ENCODE measurements at places on chromosomes 5 and 9.

- DNase-seq, result peak; percentile 86
These were observed 321.6 kb downstream of the CEMIP2 start for GRCh38 chr9:71446473-71447411.

GRCh38 chr9:104088416-104088815 is 5.7 kb upstream of the SMC2 start:
- no peak for DNase-seq

- no peak for DNase-seq
These were observed 459.6 kb downstream of the RAB3C start for GRCh38 chr5:59042201-59043055.

- no peak for DNase-seq
These were observed 34.4 kb downstream of the DUSP1 start for GRCh38 chr5:172736508-172737135.

GRCh38 chr9:135183069-135183468 is 95.6 kb downstream of the OLFM1 start:
- no peak for DNase-seq

DNA sequence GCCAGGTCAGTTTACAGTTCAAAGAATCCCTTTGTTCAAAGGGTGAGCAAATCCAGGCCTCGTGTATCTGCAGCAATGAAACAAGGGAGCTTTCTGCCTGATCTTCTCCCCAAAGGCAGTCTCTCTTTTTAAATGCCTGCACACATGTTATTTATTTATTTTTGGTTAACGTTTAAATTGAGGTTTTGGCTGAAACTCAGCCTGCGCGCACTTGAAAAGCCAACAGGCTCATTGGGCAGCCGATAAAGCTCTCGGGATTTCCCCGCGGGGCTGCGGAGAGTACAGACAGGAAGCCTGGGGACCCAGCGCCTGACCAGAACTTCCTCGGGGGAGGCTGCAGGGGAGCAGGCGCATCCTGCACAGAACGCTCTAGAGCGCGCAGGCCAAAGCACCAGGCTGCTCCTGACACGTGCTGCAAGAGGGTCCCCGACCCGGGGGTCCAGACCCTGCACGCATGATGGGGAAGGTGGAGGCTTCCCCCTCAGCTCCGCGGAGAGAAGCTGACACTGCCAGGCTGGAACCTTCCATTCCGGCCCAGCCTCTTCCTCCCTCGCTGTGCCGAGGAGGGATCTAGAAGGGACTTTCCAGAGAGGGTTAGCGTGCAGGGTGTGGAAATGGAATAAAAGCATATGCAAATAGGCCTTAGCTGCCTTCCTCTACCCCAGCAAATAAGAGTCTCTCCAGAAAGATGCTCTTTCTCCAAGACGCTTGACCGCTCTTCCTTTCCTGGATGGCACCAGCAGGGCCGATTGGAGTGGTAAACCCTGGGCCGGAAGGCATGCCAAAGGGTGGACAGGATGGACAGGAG is 46.1 kb downstream of the PTTG1 start:
- DNase-seq, result peak; percentile 42

DNA sequence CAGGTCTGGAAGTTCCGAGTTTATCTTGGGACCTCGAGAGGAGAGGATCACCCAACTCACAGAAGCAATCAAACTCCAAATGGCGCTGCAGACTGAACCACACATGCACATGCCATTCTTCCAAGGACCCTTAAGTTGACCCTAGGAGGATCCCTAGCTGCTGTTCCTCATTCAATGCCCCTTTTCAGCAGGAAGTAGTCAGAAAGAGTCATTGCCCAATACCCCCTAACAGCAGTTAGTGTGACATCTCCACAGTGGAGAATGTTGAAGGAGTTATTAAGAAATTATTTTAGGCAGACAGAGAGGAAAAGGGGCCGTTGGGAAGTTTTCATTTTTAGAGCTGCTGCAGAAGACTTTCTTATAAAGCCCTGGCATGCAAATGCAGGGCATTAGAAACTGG is 229.9 kb upstream of the DAB2 start:
- no peak for DNase-seq

- no peak for DNase-seq
These were observed 3.5 kb downstream of the BOD1 start for GRCh38 chr5:173612948-173613347.

DNA sequence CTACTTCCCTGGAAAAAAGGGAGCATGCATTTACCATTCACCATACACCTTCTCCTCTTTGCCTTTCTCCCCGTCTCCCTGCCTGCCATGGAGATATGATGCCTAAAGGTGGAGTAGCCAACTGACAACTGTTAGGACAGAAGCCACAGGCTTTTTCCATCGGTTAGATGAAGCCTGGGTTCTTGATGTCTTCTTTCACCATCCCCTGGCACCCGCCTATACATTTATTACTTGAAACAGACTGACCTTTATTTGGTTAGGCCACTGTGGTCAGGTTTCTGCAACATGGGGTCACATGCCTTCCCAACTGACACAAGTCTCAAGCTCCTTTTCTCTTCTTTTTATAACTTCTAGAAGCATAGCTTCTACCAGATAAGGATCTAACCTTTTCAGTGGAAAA is 7.1 kb downstream of the LCP2 start:
- DNase-seq, result no peak

GRCh38 chr5:38807570-38808483 is 38.0 kb upstream of the OSMR start:
- DNase-seq, result peak; percentile 29

DNA sequence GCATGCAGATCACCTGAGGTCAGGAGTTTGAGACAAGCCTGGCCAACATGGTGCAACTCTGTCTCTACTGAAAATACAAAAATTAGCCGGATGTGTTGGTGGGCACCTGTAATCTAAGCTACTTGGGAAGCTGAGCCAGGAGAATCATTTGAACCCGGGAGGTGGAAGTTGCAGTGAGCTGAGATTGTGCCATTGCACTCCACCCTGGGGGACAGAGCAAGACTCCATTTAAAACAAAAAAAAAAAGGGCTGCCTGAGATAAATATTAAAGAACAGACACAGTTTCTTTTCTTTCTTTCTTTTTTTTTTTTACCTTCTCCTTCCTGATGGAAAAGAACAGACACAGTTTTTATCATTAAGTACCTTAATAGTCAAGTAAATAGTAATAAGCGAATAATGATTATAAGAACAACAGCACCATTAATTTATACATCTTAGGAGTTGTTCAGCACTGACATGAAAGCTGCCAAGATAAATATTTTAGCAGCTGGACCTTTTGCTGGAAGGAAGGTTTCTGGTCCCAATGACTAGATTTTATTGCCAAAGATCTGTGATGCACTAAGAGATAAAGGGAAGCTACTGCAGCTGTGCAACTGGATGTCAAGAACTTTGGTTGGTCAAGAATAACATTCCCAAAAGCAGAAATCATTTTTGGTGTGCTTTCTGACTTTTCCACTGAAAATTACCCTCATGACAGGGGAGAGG is 7.0 kb downstream of the CENPP start:
- peak; percentile 65 for DNase-seq

GRCh38 chr9:3018071-3018470 is 174.2 kb upstream of the PUM3 start:
- DNase-seq, result no peak

DNA sequence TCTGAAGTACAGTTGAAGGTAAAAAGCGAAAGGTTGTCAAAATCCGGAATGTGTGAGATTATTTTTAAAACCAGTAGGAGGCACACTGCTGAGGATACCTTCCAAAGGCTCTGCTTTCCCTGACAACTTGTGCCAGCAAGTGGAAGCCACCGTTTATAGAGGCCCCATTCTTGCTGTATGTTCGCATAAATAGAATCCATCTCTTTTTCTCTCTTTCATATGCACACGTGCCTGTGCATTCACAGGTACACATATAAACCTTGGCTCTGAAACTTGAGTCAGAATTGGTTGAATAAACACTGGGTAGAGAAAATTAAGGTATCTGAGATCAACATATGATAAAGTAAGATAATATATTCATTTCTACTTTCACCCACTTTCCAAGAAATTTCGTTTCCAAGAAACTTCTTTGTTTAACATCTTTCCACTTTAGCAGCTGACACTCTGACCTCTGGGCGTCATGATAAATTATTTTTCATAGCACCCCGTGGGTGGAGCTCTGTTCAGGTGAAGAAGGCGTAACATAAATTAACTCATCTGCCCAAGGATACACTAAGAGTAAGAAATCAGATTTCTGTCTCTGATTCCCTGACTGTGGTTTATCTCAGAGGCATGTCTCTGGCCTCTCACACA is 63.7 kb upstream of the RICTOR start:
- DNase-seq, result no peak

- DNase-seq, result no peak
These were observed 145.4 kb downstream of the CMYA5 start for GRCh38 chr5:79834754-79835714.

- DNase-seq, result peak; percentile 72
These were observed at the start of gene COL23A1 for GRCh38 chr5:178590141-178590923. TSS of gene COL23A1 (minus strand) at chr5:178590393.

DNA sequence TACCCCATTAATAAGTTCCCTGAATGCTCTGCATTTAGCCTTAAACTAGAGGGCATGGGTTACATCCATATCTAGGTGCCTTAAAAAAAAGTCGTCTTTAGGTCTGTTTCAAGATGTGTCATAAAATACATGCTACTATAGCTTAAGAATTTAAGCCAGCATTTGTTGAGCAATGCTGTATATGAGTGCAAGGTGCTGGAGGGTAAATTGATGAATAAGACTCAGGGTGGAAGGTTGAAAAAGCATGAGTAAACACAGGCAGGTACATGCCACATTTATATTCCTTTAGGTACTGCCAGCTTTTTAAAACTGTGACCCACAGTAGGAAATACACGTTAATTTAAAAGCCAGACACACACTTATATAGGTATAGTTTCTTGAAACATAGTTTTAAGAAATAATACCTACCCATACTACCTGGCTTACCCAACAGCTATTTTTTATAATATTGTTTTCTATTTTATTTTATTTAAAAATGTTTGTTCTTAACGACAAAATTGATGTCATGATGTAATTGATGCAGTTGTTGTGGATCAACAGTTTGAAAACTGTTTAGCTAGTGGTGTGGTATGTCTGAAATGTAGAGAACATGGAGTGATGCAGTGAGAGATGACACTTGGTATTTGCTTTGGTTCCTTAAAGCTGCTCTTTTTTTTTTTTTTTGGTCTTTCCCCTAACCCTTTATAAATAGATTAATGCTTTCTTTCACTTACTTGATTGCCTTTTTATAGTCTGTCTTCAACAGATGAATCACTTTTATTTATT is 3.9 kb downstream of the HMGCR start:
- no peak for DNase-seq

GRCh38 chr5:2983583-2984300 is 232.3 kb upstream of the IRX2 start:
- no peak for DNase-seq

GRCh38 chr5:94310833-94311232 is 307.6 kb downstream of the KIAA0825 start:
- no peak for DNase-seq

GRCh38 chr9:128072144-128073021 is 4.4 kb downstream of the SLC25A25 start:
- peak; percentile 72 for DNase-seq

- no peak for DNase-seq
These were observed 87.6 kb downstream of the AMBP start for GRCh38 chr9:113990570-113990907.

DNA sequence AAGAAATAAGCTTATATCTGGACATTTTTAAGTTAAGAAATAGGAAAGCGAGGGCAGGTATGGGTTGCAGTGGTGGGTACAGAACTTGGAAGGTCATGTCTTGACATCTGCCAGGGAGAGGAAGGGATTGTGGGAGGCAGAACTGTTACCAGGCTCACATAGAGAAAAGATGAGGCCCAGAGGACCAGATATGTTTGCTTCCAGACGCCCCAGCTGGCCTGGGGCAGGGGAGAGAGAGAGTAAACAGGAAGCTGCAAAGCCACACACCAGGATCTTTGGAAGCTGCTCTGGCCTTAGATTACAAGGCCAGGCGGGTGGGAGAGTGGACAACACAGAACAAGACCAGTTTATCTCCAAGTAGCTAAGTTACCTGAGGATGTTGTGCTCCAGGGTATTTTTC is 71.2 kb downstream of the MARCHF11 start:
- DNase-seq, result no peak

DNA sequence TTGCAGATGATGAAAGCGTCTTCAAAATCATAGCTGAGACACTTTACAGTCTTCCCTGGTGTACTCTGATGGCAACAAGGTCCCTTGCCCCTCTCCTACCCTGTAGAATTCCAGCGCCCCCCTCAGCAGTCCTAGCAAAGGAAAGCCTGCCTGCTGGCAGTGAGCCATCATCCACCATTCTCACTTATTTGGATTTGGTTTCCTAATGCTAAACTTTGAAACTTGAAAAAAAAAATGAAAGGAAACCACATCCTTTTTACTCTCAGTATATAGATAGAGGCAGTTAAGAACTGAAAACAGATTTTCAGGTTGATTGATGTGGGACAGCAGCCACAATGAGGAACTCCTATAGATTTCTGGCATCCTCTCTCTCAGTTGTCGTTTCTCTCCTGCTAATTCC is at the start of gene GZMA:
GZMA (plus strand) TSS at position 299 of the 400 bp plus-strand sequence; CDS start at position 336, 37 bp downstream.
- DNase-seq, result no peak

GRCh38 chr5:126267438-126267837 is 155.8 kb upstream of the GRAMD2B start:
- DNase-seq, result no peak

GRCh38 chr9:137195525-137196220 is 4.9 kb downstream of the TPRN start:
- no peak for DNase-seq

- peak; percentile 37 for DNase-seq
These were observed 1.1 kb downstream of the CD14 start for GRCh38 chr5:140631831-140632365.

DNA sequence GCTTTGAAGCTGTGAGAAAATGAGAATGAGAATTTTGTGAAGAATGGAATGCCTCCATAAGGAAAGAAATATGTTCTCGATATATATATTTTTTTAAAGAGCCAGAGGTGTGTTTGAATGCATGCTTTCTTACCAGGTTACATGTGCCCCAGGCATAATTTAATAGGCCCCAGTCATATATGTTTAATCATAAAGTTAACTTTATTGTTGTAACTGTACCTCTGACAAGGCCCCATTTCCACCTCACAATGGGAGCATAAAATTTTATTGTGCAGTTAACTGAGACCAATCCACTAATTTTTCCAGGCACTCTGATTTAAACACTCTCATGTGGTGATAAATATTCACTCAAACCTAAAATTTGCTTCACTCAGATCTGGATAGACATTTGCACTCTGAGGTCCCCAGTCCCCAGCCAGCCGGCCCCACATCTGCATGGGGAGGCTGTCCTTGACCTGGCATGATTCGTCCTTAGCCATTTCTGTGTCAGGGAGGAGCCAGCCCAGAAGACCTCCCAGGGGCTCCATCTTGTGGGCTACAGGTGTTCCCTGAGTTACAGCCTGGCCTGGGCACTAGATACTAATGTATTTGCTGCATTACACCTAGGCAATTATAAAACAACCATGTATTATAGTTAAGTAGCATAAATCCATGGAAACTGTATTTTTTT is 245.8 kb downstream of the MTRR start:
- no peak for DNase-seq

Measured in renal pelvis (tissue), 12 donors.